ENCODE measurements at places on chromosomes 2 and 18. TPM values are rescaled to one million over a fixed set of nuclear protein-coding genes. Genes with fewer than 3 reads are reported as not detected.

Gene UGT1A5
- total RNA-seq: not detected

Gene NRP2
- total RNA-seq: 41.5 TPM

Gene ATP8B1
- 101 TPM for total RNA-seq

Gene FAM237A
- total RNA-seq: not detected

Gene ZDBF2
- total RNA-seq: 15.1 TPM

Gene SAP130
- total RNA-seq: 23.8 TPM

Gene IER3IP1
- total RNA-seq: 10.6 TPM

Gene UGT1A8
- not detected for total RNA-seq

GRCh38 chr18:12231040-12231882 is 22.9 kb upstream of the CIDEA start:
- no peak for DNase-seq

GRCh38 chr2:202718614-202719013 is 83.8 kb downstream of the FAM117B start:
- no peak for DNase-seq

GRCh38 chr2:88049622-88050021 is 6.0 kb downstream of the KRCC1 start:
- DNase-seq: no peak

GRCh38 chr2:22221006-22221405 is 1097.2 kb downstream of the TDRD15 start:
- no peak for DNase-seq

- no peak for DNase-seq
Observed at GRCh38 chr2:219998107-219998506, 370.7 kb downstream of the SLC4A3 start.

DNA sequence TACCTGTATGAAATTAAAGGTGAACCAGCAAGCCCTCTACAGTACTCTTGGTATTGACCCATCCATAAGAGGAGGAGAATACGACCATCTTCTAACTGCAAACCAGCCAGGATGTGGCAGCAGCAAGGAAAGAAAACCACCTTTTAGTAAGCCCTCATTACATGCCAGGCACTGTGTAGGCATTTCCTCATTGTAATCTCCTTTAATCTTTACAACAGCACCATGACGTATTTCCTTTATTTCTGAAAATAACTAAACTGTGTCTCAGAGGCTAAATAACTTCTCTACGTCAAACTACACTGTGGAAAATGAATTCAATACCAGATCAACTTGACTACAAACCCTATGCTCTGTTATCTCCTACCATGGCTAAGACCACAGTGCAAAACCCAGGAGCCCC is 18.2 kb downstream of the WDR35 start:
- DNase-seq: no peak

GRCh38 chr2:212931271-212931670 is 220.1 kb downstream of the IKZF2 start:
- no peak for DNase-seq

GRCh38 chr2:223923976-223924375 is 21.2 kb downstream of the WDFY1 start:
- DNase-seq: no peak

DNA sequence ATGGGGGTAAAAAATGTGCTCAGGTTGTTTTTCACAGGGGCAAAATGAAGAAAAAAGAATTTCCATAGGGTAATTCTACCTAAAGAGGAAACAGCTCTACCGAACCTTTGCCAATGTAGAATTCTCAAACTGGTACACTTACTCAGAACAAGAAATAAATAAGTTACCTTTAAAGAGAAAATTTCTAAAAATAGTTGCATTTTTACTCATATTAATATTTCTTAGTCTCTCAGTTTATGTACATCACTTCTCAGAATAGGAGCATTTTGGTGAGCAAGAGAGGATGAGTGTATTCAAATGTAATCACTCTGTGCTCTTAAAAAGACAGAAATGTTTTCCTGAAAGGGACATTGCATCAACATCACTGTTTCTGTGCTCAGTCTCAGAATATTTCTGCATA is 574.7 kb upstream of the SLC8A1 start:
- DNase-seq: no peak

DNA sequence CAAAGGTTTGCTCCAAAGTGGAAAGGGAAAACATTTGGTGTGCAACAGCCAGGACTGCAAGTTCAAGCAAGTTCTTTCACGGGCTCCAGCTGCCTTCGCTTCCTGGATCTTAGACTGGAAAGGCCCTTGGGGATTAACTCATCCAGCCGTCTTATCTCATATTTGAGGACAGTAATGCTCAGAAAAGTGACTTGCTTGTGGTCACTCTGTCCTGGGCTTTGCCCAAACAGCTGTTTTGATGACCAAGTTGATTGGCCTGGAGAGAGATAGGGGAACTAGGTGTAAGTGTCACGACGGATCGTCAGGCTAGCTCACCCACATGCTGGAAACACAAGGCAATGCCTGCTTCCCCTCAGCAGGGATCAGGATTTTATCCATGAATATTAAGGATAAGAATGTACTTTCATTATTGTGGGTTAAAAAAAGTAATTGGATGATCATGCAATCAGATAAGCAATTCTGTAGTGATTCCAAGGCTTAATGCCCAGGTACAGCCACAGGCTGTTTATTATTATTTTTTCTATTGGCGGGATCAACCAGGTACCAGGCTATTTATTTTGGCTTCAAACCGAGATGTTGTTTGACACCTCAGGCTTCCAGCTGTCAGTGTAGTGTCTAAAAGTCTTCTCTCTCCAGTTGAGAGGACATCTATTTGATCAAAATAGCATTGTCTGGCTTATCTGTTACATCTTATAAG is 162.5 kb upstream of the EPAS1 start:
- DNase-seq: no peak

GRCh38 chr18:34947711-34948125 is 93.5 kb upstream of the MAPRE2 start:
- DNase-seq: no peak

- DNase-seq: no peak
Observed at GRCh38 chr18:3135536-3135935, 84.2 kb downstream of the MYOM1 start.

GRCh38 chr2:5343785-5344335 is 348.3 kb upstream of the SOX11 start:
- no peak for DNase-seq

GRCh38 chr2:50607721-50608120 is 424.2 kb downstream of the NRXN1 start:
- no peak for DNase-seq

DNA sequence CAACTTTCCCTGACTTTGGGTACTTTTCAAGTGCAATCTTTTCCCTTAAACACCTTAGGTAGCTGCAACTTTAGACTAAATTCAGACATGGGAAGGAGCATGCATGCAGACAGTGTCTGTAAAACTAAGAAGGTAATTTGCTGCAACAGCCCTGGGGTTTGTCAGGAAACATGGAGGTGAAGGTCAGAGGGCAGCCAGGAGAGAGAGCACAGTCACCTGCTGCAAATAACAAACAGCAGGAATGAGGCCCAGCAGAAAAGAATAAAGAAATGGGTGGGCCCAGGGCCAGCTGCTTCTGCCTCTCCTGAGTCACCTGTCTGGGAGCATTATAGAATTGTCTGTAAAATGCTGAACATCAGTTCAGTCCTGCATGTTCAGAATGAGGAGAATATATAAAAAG is 35.2 kb downstream of the MTHFD2 start:
- no peak for DNase-seq

DNA sequence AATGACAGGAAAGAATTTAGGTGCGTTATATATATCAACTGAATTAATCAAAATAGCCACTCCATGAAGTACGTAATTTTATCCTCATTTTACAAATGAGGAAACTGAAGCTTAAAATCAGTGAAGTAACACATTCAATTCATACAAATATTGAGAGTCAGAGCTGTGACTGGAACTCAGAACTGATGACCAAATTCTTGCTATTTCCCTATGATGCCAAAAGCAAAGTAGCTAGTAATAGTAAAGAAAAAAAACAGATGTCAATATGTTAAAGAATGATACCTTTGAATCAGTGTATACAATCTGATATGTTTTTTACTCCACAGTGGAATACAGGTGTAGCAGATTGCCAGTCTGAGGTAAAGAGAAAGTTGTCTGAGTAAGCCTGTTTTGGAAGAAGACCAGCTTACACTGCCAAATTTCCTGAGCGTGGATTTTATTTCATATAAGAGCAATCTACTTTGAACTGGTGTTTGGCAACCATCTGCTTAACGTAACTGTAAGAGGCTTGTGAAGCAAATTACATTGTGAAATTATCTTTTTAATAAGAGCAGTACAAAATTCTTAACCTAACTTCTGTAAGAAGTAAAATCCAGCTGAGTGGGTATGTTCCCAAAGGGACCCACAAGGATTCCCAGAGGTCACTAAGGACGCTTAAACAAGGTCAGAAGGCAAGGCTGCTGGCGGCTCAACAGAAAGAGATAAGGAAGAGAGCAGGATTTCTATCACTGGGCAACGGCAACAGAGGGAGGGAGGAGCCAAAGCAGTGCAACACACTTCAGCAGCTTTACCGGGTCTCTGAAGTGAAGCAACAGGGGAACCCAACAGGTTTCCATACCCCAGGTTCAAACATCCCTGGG is 85.6 kb downstream of the IKZF2 start:
- no peak for DNase-seq

DNA sequence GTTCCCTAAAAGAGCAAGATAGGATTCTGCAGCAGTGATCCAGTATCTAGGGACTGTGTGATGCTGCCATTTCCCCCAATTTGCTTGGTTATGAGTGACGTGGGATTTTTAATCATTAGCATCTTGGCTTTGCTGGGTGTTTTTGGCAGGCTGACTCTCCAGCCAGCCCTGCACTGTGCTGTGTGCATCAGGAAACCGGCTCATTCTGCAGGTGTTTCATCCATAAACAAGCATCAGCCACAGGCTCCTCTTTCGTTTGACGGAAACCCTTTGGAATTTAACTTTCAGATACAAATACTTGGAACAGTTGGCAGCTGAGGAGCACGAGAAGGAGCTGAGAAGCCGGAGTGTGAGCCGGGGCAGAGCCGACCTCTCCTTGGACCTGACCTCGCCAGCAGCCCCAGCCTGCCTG is 135.9 kb downstream of the TPGS2 start:
- no peak for DNase-seq

- DNase-seq: no peak
Observed at GRCh38 chr2:49111006-49111405, 43.3 kb downstream of the FSHR start.

DNA sequence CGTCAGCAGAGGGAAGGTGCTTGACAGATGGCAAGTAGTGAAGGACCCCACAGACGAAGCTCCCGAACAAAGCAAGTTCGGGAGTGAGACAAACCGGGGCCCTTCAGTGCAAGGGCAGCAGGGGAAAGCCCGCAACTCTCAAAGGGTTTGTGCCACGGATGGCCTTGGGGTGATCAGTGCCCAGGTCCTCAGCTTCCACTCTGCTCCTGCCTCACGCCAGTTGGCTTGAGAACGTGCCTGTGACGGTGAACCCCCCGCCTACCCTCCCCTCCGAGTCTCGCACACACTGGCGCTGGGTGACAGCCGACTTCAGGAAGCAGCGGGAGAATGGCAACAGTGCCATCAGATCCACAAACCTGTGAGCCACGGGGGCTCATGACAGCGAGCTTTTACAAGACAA is 56.8 kb upstream of the SALL3 start:
- no peak for DNase-seq

DNA sequence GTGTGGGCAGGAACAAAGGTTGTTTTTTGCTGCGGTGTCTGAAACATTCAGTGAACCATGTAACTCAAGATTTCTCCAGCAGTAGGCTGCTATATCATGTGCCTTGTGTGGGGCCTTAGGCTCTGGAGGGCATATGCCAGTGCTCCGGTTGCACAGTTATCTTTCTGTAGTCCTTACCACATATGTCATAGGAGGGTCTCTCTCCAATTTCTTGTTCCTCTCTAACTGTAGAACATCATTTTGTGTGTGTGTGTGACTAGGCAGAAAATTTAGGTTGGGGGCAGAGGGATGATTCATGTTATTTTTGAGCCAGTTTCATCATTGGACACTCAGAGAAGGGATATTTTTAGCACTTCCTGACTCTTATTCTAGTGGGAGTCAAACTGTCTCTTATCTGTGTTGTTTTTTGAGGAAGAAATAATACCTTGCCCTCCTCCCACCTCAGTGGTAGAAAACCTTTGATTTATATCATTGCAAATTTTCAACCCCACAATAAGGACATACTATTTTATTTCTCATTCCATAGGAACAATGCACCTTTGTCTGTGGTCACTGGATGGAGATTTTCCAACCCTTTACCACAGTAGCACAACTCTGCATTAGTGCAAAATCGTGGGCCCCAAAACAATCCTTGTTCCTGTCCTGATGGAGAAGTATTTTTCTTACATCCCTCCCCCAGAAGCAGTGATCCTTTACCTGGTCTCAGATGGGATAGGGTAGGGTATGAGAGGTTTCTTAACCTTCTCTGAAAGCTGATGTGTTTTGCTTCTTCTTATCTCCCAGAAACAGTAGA is 113.9 kb downstream of the CCDC74A start:
- DNase-seq: no peak

GRCh38 chr18:59180150-59180845 is 39.7 kb upstream of the GRP start:
- DNase-seq: no peak

DNA sequence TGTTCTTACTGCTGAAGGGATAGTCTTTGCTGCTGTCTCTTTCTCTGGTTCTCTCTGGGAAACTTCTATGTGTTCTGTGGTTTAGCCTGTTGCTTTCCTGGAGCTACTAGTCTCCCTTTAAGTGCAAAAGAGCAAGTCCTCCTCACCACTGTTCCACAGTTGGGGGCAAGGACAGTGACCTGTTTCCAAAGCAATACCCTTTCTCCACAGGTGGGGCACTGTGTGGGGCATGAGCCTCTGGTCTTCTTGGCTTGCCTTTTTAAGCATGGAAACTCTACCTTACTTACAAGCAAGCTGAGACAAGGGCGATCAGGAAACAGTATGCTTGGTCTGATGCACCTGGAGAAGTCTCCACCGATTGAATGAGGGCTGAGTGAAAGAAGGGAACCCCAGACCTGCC is 156.7 kb downstream of the CPS1 start:
- no peak for DNase-seq
